Hematopoietic multipotent progenitor cell treated with erythropoietin and hydrocortisone succinate and interleukin-3 and kit ligand, for 17 days (in vitro differentiated cells): ENCODE measurements at places on chromosomes 3 and 15.

- no peak for DNase-seq
These were observed 429.8 kb downstream of the EPHB1 start for GRCh38 chr3:135224815-135225362.

DNA sequence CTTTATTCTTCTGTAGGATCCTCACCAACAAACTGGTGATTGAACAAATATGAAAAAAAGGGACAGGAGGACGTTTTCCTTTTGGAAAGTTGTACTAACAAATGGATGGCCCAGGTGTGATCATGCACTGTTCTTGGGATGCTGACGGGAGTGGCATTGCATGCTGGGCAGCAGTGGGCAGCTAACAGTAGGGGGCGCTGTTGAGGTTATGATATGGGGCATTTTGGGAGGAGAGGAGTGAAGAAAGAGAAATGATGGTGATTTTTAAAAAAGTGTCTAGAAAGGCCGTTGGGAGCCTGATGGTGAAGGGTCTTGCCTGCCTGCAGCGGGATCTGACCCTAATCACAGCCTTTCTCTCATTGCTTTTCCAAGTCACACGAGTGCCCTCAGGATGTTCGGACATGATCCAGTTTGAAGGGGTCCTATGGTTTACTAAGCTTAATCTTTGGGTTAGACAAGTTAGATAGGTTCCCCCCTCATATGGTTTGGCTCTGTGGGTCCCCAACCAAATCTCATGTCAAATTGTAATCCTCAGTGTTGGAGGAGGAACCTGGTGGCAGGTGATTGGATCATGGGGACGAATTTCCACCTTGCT lies 46.2 kb upstream of the PRTG start:
- DNase-seq, result peak; percentile 40

- no peak for DNase-seq
These were observed 1407.1 kb downstream of the SI start for GRCh38 chr3:163671201-163671600.

GRCh38 chr3:194005930-194006501 lies 129.9 kb upstream of the HES1 start:
- no peak for DNase-seq

GRCh38 chr15:69386284-69386683 lies 27.9 kb upstream of the KIF23 start:
- no peak for DNase-seq

DNA sequence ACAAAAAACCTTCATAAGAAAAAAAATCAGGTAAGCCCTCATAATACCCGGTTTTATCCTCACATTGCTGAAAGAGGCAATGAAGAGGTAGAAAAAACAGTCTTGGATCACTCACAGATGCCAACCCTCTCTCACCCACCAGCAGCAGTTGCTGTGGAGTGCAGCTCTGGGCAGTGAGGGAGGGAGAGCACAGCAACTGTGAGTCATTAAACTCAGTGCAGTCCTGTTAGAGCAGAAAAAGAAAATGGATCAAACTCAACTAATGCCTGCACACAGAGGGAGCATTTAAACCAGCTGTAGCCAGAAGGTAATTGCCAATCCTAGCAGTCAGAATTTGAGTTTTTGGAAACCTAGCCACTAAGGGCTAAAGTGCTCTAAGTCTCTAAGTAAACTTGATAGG lies 1050.6 kb upstream of the ALCAM start:
- no peak for DNase-seq

GRCh38 chr15:101178479-101178878 lies 73.4 kb downstream of the CHSY1 start:
- DNase-seq, result no peak

- no peak for DNase-seq
These were observed 45.9 kb upstream of the COL6A5 start for GRCh38 chr3:130299531-130299930.
